ENCODE measurements at places on chromosomes 7 and 10.

- DNase-seq = no peak
Measured at GRCh38 chr7:114021135-114021534, 102.3 kb upstream of the PPP1R3A start.

- DNase-seq = no peak
Measured at GRCh38 chr7:50213622-50214017, 90.9 kb upstream of the IKZF1 start.

- no peak for DNase-seq
Measured at GRCh38 chr10:34627331-34627730, 187.8 kb downstream of the PARD3 start.

DNA sequence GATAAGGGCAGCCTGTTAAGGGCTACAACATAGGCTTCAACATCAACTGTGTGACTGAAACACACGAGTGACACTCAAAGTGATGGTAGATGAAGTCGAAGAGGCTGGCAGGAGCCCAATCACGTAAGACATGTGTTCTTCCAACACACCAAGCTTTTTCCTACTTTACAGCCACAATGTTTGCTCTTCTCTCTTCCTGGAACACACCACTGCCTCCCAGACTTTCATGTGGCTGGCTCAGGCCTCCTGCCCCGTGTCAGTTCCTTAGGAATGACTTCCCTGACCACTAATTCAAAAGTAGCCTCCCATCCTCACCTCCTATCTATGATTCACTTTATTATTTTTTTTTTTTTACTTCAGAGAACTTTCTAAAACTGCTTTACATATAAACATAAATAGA is 209.2 kb downstream of the GPAM start:
- DNase-seq = peak; percentile 15

DNA sequence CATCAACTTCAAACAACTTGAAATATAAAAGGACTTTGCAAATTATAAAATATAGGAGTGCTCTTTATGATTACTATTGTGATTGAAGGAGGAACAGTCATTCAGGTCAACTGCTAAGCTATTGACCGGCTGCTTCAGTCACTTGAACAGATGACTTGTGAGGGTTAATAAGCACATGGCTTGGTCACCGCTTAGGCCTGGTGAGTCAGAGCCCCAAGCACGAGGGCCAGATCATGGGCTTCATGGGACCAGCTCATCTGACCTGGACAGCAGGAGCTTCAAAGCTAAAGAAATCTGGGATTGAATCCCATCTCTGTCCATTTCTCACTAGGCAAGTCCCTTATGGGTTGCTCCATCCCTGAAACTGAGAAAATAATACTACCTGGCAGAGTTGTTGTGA is 60.4 kb upstream of the ADO start:
- no peak for DNase-seq

DNA sequence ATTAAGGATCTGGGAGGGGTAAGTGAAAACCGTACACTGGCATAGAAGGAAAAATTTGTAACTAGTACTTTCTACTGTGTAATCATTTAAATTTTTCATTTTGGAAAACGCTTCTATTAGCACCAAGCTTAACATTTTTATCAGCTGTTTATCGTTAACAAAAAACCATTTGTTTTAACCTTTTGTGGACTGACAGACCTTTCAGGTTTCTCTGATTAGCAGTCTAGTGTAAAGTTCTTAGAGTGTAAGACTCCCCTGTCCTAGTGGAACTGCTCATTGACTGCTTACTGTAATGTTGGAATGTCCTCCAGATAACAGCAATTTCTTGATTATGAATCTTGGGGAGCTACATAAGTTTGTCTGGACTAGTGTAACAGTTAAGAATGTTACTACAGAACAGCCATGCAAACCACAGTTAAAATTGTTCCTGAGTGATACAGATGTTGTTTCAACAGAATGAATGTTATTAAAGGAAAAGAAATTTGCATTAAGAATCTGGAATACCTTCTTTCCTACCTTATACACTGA is 2.0 kb downstream of the DBF4 start:
- peak; percentile 12 for DNase-seq

GRCh38 chr10:97095701-97096260 is 90.0 kb downstream of the SLIT1 start:
- no peak for DNase-seq

- no peak for DNase-seq
Measured at GRCh38 chr7:140877249-140877524, 47.5 kb downstream of the BRAF start.

DNA sequence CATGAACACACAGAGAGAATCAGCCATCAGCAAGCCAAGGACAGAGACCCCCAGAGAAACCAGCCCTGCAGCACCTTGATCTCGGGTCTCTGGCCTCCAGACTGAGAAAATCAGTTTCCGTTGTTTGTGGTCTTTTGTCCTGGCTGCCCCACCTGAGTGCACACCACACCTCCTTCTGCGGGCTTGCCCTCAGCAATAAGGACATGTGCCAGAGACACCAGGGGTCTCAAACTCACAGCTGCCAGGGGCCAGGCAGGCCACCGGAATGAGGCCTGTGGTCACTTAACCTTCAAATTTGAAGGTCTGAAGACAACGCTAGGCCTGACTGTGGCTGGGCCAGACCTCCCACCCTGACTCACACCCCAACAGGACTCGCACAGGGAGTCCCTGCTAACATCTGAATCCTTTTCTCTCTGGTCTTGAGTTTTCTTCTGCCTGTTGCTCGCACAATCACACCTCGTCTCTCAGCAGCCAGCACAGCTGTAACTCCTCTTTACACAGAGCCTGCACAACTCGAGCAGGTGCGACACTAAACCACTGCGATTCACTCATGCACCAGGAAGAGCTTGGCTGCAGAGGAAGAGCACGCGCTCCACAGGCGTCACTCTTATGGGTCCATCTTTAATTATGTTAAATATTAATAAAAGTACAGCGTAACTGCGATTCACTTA is 86.2 kb downstream of the CHST15 start:
- DNase-seq = no peak

DNA sequence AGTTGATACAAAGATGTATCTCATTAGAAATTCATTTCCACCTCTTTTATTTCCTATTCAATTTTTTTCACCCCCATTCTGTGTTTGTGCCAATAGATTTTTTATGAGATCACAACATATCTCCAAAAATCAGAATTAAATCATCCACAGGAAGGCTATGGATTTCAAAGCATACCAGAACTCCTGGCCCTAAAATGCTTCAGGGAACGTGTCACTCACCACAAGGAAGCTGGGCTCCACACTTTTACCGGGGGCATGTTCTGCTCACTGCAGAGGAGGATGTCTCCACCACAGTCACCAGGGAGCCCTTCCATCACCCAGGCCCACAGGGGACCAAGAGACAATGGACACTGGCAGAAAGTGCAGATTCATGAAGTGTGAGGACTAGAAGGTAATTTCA is 456.8 kb downstream of the KCNMA1 start:
- peak; percentile 85 for DNase-seq

DNA sequence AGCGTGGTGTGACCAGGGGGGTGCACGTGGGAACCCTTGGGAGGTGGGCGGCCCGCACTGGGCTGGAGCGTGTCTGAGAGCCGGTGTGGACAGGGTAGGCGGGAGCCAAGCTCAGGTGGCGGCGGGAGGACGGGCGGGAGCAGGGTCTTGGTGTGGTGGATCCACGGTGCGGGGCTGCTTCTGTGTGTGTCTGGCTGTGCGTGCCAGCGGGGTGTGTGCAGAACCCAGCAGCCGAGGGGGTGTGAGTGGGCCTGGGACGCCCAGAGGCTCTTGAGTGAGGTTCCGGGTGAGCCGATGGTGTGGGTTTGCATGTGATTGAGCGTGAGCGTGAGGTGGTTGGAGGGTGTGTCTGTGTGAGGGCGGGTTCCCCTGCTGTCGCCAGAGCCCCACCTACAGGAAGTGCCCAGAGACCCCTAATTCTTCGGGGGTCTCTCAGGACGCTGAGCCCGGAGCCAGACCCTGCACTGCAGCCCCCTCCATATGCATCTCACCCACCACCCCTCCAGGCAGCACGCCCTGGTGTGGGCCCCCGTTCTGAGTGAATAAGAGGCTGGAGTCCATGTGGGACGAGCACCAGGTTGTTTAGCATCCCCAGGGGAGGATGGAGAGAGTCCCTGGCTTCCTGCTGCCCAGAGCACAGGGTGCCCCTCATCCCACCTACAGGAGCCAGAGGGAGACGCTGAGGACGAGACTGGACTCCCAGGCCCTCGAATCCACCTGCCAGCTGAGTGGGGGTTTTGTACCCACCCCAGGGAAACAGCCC is 78.2 kb downstream of the ELFN1 start:
- no peak for DNase-seq

- no peak for DNase-seq
Measured at GRCh38 chr10:5668429-5668828, 2.0 kb upstream of the ASB13 start.

- peak; percentile 60 for DNase-seq
Measured at GRCh38 chr10:93876381-93876780, 17.4 kb upstream of the SLC35G1 start.

GRCh38 chr7:155543011-155543876 is 3.1 kb downstream of the CNPY1 start:
- peak; percentile 4 for DNase-seq

- peak; percentile 66 for DNase-seq
Measured at GRCh38 chr7:155456738-155457543, 988 bp upstream of the EN2 start.

DNA sequence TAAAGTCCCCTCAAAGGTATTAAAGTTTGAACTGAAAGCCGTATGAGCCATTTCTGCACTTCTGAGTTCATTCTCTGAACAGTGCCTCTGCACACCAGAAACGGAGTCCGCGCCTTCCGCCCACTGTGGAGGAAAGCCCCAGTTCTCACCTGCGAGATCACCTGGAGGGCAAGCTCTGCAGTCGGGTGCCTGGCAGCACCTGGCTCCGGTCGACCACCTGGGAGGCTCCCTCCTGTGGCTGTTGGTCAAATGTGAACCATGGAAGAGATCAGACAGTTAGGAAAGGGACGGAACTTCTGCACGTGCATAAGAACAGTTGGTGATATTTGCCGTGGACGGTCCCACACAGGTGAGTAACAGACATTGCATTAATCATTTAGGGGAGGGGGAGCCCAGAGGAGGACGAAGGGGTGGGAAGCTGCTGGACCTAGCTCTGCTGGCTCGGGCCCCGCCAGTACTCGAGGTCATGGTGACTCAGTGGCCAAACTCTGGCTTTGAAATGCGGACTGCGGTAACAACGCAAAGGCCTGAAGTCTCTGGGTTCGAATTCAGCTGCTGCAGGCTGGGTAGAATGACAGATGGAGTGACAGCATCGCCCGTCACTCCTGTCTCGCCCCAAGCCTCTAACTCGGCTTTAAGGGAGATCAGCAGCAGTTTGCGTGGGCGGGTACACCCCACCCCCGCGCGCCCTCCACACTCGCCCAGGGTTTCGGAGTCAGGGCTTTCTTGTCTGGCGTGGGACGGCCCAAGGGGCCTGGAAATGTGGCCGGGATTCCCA is 1.7 kb upstream of the DPYSL4 start:
- DNase-seq = no peak

DNA sequence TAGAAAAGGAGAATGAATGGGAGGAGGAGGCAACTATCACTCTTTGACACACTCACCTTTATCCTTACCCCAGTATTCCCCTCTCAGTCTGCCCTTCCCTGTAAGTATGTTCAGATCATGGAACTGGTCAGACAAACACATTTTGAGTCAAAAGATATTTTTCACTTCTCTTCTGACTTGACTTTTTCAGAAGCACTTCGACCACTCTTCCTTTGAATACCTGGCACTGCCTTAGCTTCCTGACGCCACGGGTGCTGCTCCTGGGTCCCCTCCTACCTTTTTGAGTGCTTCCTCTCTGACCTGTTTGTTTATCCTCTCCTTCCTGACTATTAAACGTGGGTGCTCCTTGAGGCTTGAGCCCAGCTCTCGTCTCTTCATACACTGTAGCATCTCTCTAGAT is 19.8 kb upstream of the C10orf67 start:
- no peak for DNase-seq

DNA sequence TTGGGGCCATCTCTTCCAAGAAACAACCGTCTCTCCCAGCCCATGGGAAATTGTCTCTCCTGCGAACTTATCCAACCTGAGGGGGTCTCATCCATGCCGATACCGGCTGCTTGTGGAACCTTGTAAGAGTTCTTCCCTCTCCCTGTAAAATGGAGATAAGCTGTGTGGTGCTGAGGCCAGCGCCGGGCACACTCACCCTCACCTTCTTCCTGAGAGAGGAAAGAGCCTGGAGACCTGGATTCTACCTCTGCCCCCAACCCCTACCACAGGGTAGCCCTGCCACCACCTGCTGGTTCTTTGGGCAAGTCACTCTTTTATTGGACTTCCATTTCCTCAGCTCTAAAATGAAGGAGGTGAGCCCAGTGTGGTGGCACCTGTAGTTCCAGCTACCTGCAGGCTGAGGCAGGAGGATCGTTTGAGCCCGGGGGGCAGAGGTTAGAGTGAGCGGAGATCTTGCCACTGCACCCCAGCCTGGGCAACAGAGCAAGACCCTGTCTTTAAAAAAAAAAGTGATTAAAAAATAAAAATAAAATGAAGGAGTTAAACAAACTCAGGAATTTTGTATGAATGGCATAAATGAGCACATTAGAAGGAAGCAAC is 38.4 kb upstream of the PSAP start:
- no peak for DNase-seq

DNA sequence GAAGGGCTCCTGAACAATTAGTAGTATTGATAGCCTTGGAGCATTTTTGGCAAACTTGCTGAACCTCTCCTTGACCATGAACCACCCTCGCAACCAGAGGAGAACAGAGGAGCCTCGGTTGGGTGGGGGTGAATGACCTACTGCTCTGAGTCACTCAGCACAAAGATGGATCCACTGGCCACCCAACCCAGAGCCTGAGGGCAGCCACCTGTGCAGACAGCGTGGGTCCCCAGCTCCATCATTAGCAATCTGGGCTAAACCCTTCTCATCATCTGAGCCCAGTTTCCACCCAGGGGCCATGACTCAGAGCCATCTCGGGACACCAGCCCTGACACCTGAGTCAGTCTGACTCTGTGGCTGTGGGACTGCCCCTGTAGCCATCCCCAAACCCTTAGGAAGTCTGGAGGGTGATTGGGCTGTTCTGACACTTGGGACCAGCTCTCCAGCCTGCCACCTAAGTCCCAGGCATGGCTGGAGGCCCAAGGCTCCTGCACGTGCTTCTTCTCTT is 171.8 kb upstream of the GPR26 start:
- DNase-seq = no peak

GRCh38 chr7:53413021-53413420 is 377.6 kb downstream of the POM121L12 start:
- no peak for DNase-seq

- no peak for DNase-seq
Measured at GRCh38 chr10:92822964-92823363, 25.4 kb upstream of the EXOC6 start.

GRCh38 chr10:62352356-62352970 is 21.7 kb upstream of the ZNF365 start:
- DNase-seq = peak; percentile 63

DNA sequence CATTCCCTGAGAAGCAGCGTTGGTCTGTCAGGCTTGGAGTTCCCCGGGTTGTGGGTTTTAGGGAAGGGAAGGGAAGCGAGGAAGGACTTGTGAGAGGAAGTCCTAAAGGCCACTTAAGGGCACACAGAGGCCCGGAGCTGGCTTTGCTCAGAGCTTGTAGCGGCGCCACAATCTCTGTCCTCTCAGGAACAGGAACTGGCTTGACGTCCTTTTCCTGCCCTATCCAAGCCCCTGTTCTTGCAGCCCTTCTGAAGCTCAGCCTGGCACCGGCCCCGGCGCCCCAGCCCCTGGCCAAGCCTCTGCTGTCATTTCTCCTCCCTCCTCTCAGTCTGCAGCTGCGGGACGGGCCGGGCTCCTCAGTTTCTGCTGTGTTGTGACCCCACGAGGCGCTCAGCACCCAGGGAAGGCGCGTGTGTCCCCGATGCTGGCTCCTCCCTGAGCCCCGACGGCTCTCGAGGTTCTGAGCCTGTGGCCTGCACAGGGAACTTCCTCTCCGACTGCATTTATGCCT is at the start of gene GIMAP8:
Gene GIMAP8 (plus strand): TSS at position 140 of the 511 bp plus-strand sequence. CDS start 16,069 bp downstream, outside the sequence.
- DNase-seq = no peak

Measured in fibroblast of skin of right biceps (primary cell).